Mammary epithelial cell (primary cell): ENCODE measurements at places on chromosomes 5 and 9. TPM values are rescaled to one million over a fixed set of nuclear protein-coding genes. Genes with fewer than 3 reads are reported as not detected.

BTNL9 gene
- 0.03 TPM for polyA plus RNA-seq

DMRT1 gene
- not detected for polyA plus RNA-seq

GABRA1 gene
- polyA plus RNA-seq = not detected

SLC36A3 gene
- polyA plus RNA-seq = not detected

MLANA gene
- not detected for polyA plus RNA-seq

TLE4 gene
- polyA plus RNA-seq = 26.0 TPM

CDKN2A gene
- 50.7 TPM for polyA plus RNA-seq

DNA sequence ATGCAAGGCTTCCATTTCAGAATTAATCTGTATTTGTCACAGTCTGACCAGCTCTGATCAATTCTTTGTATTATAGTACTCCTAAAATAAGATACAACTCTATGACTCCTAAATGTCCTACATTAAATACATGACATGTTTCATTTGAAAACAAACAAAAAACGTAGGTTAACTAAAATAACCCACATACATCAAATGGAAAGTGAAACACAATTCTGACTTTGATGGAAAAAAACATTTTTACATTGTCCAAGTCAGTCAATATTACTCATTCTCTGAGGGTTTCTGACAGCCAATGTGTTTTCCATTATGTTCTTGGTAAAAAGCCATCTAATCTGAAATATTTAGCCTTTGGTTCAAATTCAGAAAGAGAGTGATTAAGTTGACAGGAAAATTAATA, 8.7 kb downstream of the HMGCS1 start:
- DNase-seq = no peak

DNA sequence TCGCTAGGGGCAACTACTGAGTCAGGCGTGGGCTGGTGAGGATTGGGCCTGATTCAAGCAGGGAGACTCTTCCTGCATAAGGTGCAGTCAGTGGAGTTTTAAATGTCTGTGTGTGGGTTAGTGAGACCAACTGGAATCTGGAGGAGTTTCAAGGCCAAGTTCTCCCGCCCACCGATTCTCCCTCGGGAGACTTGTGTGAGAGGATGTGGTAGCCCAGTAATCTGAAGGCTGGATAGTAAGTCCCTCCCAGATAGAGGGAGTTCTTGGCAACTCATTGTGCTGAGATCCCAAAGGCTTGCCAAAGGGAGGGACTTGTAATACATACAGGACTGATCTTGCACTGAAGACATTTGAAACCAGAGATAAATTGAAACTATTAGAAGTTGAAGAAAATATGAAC, 51.8 kb downstream of the WDR36 start:
- DNase-seq = peak; percentile 91

DNA sequence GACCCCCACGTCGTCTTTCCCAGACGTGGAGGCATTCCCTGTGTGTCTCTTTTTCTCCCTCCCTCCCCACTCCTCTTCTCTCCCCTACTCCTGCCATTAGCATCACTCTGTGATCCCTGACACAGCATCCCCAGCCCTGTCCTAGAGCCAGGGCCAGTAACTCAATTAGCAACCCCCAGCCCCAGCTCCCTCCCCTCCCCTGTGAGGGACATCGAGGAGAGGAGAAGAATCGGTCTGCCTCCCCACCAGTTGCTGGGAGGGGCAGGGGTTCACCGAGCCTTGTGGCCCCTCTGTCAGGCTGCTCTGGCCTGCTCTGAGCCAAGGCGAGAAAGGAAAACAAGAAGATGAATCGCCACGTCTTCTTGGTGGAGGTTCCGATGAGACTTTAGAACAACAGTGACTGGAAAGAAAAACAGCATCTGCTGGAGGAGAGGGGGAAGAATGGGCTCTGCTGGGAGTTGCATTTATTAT, 123.1 kb downstream of the PAPPA start:
- DNase-seq = no peak

DNA sequence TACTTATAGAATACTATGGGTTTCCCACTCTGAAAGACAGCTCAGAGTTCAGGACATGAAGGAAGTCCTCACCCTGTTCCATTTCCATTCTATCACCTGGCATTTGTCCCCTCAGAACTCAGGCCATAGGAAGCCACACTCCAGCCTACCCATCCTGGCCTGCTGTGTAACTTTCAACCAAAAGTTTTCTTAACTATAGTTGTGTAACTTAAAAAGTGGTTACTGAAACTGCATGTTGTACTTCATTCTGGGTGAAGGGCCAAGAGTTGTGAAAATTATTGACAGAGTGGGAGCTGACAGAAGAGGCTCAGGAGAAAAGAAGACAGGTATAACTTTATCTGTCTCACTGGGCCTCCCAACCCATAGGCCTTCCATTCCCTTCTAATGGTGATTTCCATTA, 212.5 kb downstream of the RAB3C start:
- DNase-seq = no peak

DNA sequence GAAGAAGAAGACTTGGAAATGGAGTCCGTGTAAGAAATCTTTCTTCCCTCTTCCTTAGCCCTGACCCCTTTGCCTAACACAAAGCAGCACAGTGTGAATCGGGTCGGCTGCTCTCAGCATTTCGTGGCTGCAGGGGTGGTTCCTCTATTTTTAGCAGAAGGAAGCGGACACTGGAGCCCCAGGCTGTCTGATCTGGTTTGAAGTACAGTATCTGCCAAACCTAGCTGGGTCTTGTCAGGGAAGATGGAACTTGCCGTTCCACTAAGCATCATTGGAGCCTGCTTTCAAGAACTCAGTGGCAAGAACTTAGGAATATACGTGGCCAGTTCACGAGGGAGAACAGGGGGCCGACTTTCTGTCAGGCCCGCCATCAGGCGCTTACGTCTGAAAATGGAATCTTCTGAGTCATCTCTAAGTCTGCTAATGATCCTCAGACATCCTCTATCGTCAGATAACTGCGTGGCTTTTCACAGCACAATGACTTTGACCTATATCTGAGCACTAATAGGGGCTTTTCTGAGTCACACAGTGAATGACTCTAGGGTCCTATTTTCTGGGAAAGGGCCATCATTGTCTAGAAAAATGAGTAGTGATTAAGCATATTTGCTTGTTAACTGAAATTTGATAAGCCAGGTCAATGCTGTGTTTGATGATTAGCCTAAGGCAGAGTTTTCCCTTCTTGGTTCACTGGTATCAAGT, 43.3 kb upstream of the NCS1 start:
- DNase-seq = no peak

DNA sequence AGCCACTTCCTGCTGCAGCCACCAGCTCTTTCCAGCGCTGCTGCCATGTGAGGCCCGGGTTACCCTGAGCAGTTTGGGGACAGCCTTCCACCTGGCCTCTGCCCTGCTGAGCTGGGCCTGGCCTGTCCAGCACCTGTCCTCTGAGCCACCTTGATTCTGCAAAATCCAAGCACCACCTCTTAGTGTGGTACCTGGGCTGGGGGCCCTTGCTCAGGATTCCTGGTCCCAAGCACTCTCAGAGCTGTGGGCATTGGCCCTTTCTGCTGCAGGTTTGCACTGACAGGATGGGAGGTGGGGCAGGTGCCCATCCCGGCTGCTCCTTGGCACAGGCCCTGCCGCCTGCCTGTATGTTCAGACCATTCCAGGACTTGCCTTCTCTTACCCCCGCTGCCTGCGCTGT, 309.2 kb upstream of the IRX4 start:
- no peak for DNase-seq

DNA sequence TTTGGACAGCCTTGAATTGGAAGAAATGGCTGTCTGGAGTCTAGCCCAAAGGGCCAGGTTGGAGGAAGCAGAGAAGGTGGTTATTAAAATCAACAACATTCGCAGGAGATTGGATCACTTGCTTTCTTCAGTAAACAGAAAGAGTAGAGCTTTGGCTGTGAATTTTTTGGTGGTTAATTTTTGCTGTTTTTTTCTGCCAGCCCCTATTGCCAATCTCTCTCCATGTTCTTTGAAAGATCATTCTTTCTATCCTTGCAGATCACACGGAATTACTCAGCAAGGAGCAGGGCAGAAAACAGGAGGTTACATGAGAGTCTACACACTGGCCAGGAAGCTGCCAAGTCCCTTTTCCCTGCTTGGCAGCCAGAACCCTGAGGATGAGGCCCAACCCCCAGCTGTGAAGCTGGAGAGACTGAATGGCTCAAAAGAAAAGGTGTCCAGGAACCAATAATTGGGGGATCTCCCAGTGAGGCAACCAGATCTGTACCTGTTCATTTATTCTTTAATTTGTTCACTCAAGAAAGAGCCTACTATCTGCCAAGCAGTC, 13.0 kb downstream of the GLRX start:
- no peak for DNase-seq

DNA sequence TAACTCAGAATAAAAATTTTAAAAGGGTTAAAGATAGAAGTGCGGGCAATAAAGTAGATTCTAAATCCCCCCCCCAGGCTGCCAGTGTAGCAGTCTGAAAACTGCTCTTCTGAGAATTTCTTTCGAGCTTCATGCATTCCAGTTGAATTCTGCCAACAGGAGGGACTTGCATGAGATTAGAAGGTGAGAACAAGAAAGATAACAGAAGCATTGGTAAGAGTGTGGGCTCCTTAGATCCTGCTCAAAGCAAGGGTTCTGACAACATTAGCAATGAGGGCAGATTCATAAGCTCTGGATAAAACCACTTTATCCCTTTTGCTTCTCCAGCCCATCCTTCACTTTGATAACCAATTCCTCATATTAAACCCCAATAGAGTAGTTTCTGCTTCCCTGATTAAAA, 235.9 kb upstream of the CDH6 start:
- no peak for DNase-seq

DNA sequence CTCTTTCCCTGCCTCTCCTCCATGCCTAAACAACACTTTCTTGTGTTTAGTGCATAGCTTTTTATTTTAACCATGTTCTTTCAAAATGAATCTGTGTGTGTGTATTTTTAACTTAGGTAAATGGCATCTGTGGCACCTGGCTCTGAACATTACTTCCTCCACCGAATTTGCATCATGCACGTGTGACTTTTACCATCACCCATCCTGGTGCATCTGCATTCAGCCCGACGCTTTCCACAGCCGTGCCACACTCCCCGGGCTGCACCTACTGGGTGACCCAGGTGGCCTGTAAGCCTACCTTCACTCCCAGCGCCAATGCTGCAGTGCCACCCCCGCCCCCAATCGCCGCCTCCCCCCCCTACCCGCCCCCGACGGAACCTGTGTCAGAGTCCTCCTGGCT, 12.7 kb upstream of the FCN1 start:
- no peak for DNase-seq

DNA sequence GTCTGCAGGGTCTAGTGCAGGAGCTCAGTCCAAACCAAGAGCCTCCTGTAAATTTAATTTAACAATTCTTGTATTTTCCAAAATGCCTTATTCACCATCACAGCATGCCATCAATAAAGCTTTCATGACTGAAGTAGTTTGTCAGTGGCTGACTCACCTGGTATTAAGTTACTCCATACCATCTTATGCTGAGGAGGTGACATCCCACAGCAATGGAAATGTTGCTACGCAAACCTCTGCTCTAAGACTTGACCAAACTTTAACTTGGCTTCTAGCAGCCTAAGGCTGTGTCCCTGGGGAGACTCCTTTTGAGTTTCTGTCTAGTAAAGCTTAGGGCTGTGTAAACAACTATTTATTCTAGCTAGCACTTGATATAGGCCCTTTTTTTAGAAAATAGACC, 1231.3 kb upstream of the CDH18 start:
- DNase-seq = peak; percentile 35

DNA sequence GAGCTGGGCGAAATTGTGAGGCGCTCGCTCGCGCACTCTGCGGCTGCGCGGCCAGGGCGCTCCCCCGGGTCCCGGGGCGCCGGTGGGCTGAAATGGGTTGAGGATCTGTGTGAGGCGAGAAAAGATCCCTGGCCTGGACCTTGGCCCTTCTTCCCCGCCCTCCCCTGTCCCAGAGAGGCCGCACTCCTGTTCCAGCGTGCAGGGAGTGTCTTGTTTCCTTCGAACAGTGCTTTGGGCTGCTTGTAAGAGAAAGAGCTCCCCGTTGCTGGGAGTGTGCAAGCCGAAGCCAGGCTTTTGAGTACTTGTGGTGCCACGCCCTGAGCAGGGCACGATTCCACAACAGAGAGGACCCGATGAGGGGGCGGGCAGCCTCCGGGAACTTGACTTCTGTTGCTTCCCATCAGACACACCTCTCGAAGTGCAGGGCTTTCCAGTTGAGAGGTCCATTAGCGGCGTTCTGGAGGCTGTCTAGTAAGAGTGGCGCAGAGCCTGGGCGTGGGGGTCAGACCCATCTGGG, 535 bp downstream of the DOLPP1 start:
- DNase-seq = no peak

DNA sequence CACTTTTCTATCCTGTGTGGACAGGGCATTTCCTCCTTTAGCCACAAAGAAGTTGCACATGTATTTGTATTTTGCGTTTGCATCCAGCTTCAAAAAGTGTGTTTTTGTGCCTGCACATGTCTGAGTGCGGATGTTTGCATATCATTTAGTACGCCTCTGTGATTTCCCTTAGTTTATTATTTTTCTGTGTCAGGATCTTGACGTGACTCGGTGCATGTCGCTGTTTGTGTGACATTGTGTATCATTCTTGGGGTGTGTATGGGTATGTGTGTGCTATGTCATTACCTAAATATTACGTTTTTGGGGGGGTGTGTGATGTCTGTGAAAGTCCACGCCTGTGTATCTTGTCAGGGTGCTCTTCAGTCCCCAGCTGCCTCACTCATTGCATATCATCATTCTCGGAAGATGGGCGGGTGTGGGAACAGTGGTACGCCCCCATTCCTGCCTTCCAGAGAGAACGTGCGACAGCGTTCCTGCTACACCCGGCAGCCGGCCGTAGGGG, 416 bp upstream of the PAIP2 start:
- DNase-seq = no peak

DNA sequence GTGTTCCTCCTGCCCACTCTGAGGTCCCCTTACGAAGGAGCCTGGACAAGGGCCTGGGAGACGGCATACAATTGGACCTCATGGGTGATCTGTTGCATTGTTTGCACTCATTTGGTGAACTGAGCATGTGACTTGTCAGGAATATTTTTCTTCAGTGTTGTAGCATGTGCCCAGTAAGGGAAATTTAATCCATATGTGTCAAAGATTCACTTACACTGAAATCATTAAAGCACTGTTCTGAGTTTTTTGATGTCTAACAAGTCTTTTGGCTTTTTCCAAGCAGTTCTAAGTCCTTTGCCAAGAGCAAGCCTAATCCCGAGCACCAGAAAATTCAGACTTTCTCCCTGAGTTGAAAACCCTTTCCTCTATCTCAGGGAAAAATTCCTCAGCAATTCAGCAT, 61.6 kb upstream of the RPS23 start:
- DNase-seq = no peak

GRCh38 chr5:138950421-138951031, 75.4 kb upstream of the LRRTM2 start:
- no peak for DNase-seq

GRCh38 chr5:7871653-7872052, 2.7 kb downstream of the MTRR start:
- no peak for DNase-seq

DNA sequence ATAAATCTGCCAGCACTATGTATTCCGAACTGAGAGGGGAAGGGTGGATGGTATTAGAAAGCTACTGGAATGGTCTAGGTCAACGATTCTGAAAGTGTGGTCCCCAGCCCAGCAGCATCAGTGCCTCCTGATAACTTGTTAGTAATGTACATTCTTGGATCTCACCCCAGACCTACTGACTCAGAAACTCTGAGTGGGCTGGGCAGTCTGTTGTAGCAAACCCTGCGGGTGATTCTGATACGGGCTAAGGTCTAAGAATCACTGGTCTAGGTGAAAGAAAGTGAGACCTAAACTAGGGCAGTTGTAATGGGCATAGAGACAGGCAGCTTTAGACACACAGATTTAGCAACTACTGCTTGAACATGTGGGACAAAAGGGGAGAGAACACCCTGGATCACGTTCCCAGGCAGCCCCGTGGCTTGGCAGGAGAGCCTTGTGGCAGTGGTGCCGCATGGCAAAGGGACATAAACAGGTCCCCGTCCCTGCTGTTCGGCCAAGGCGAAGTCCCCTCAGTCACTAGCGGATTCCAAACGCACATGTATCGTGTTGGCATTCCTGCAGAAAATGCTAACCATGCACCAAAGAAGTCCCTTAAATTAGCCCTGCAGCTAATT, 216.3 kb downstream of the TTLL11 start:
- DNase-seq = no peak
